ENCODE measurements at places on chromosomes 1 and 21.
A peak's percentile ranks its signal among the peaks of the same experiment; 100 is the strongest.

DNA sequence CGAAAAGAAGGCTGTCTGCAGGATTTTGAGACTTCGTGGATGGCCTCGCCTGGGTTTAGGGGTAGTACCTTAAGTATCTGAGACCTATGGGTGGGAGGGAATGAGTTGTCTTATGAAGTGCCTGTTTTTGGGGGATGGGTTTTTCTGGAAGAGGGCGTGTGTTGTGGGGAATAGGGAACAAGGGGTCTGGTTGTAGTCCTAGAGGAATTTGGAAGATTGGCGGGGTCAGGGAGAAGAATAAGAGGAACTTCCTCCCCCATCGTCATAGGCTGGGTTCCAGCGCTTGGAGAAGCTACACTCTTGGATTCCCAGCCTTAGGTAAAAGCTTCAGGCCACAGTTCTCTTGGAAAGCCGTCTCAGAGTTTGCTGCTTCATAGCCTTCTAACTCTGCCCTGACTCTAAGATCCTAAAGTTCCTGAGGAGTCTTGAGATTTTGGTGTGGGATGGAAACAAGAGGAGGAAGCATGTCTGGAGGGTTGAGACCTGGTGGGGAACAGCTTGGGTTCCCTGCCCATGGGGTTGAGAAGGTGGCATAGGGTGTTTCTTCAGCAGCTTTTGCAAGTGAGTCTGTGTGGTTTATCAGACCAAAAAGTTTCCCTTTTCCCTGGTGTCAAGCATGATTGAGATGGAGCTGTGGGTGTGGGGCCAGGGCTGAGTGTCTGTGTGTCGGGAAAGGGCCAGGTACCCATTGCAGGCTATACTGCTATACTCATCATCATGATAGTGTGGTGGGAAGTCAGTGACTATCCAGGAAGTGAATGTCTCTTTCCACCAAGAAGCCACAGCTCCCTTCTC lies 1.8 kb downstream of the VANGL2 start:
- no peak for DNase-seq

GRCh38 chr1:184075055-184076029 lies 23.8 kb downstream of the TSEN15 start:
- no peak for DNase-seq

DNA sequence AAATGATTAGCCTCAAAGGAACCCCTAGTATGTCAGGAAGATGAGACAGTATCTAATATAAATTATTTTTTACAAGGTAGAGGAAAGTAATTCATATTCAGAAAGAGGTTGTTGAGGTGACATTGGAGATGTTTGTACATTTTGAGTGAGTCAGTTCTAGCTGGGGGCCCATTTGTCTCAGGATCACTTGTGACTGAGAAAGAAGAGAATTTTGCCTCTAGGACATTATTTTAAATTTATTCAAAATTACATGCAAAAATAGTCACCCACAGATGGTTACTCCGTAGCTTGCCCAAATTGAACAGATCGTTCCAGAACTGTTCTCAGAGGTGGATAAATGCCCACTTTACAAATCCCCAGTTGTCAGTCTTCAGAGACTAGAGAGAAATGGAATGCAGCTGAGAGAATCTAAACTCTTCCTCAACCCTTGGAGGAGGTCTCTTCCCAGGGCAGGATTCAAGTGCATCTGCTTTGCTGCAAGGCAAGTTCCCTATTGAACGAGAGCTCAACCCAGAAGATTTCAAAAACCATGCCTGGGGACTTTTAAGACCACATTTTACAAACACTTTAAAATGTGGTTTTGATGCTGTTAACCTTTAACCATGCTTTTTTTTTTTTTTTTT lies 987.8 kb upstream of the ADAMTS5 start:
- peak; percentile 21 for DNase-seq

DNA sequence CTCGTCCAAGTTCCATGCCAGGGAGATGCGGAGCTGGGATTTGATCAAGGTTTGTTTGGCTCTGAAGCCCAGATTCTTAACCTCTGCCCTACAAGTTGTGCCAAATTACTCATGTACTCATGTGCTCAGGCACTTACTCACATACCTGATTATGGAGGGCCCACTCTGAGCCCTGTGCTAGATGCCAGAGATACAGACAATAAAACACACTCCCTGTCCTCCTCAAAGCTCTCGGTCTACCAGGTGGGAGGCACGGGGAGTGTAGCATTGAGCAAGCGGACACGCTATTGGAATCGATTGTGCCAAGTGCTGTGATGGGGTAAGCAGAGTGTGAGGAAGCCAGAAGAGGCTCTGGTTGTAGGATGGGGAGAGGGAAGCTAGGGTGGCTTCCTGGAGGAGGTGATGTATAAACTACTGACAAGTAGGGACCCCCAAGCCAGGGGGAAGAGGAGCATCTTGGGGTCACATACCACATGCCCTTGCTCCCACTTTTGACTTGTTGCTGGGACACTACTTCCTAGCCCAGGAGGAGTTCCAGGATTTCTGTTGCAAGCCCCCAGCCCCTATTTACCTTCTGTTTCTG lies 49.8 kb upstream of the IFNLR1 start:
- DNase-seq, result peak; percentile 54

- no peak for DNase-seq
Observed at GRCh38 chr1:221712776-221713431, 29.0 kb downstream of the DUSP10 start.

GRCh38 chr1:41812051-41812450 lies 106.7 kb downstream of the HIVEP3 start:
- DNase-seq, result peak; percentile 32

GRCh38 chr21:33449616-33450015 lies 30.2 kb downstream of the TMEM50B start:
- no peak for DNase-seq

DNA sequence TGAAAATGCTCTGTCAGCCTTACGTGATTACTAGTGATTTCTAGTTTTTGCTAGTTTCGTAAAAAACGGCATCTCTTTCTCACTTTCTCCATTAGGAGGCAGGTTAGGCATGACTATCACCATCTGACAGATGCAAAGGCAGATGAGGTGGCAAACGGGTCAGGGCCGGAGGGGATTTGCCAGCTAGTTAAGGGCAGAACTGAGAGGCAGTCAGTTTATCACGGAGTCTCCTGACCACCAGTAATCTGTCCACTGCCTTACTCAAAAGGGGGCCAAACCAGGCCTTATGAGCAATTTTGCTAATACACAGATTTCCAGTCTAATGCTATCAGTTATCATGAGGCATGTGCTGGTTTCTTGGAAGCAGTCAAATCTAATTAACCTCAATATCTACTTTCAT lies 159.3 kb downstream of the TSEN15 start:
- no peak for DNase-seq

DNA sequence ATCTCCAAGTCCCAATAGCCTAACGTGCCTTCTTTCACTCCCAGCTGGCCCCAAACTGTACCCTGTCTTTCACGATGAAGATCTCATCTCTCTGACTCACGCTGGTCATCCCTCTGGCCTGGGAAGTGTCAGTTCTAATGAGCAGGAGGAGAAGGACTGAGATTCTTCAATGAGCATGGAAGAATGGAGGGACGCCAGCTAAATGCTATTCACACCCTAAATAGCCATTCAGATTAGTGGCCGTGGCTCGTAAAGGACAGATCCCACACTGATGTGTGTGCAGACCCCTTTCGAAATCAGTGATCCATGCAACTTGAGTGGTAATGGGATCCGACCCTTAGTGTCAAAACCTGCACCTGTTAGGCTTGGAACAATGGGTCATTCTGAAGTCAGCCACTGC lies 75.9 kb upstream of the SMYD2 start:
- DNase-seq, result no peak

DNA sequence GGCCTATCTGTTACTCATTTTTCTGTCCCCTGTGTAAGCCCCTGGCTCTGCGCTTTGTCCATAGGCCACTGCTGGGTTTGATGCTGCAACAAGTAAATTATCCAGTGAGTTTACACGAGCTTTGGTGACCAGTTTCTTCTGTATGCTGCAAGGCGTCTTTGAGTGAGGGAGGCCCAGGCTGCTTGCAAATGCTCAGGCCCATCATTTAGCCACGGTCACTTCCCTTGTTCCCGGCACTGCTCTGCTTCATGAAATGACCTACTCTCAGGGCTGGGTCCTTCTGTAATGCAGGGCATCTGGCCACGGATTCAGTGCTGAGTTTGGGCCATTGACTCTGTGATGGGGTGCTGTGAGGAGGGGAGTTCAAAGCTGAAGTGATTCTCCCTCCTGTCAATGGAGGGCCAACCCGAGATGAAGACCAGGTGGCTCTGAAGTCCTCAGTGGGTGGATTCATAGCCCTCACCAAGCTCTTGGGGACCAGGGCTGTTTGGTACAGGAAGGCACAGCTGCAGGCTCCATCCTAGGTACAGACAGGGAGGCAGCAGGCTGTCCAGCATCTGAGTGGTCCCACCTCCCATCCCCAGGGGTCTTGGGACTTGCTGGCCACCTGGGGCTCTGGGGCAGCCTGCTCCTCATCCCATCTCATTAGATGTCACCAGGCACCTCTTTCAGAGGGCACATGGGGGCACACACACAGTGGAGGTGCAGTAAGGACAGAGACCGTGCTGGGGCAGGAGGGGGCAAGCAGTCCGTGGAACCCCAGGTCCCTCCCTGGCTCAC lies 21.7 kb downstream of the LHX4 start:
- no peak for DNase-seq

- no peak for DNase-seq
Observed at GRCh38 chr1:41936107-41936506, 17.4 kb upstream of the HIVEP3 start.

DNA sequence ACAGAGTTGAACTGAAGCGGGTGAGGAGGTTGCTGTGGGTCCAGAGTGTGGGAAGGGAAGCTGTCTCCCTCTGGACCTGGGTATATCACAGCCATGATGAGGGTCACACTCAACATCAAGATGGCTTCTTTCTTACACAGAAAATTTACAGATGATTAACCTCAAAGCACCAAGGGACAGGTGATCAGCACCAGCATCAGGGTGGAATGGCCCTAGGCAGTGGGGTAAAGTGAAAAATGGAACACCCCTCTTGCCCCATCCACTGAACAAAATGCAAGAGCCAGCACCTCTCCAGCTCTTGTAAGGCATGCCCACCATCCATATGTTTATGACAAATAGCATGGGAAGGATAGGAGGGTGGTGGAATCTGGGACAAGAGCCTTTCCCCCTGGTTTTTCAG lies 40.3 kb downstream of the HSD3B1 start:
- DNase-seq, result no peak

DNA sequence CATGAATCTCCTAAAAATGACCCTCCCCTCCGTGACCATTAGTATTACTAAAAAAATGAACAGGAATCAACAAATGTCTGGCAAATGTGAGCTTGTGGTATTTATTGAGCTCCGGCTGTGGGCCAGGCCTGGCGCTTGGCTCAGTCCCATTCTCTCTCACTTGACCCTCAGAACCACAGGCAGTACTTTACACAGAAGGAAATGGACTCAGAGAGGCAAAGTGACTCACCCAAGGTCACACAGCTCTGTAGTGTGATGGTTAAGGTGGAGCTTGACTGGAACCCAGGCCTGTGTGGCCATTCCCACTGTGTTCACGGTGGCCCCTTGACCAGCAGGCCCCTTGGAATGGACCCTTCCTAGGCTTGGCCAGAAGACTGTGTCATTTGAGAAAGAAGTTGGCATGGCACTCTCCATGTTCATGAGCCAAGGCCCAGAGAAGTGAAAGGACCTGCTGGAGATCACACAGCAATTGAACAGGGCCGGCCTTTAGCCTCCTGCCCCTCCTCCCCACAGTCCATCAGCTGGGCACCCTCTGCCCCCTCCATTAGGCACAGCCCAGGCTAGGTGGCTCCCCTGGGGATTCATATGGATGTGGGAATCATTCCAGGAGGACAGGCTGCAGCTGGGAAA lies 32.1 kb downstream of the FAM151A start:
- DNase-seq, result no peak

DNA sequence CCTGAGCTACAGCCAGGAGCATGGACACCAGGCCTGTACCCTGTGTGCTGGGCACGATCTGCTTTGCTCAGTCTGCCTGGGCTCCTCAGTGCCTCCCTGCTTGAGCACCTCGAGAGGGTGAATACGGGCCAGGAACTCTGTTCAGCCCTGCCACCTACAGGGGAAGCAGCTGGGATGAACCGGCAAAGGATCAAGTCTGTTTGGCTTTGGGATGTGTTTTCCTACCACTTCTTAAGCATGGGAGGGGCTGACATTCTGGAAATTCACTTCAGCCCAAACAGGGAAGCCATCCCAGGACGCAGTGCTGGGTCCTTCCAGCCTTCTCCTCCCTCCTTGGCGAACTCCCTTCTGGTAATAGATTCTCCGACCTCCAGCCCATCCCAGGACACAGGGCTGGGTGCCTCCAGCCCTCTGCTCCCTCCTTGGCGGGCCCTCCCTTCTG lies 55.8 kb upstream of the SELENON start:
- DNase-seq, result no peak

- no peak for DNase-seq
Observed at GRCh38 chr1:34060901-34061415, 104.1 kb downstream of the CSMD2 start.

- no peak for DNase-seq
Observed at GRCh38 chr21:42455196-42455595, 40.8 kb downstream of the RSPH1 start.

- DNase-seq, result no peak
Observed at GRCh38 chr1:47664356-47664755, 226.5 kb downstream of the FOXD2 start.

- no peak for DNase-seq
Observed at GRCh38 chr1:10189659-10190058, 20.7 kb upstream of the KIF1B start.

GRCh38 chr1:163544441-163544840 lies 222.7 kb downstream of the NUF2 start:
- DNase-seq, result no peak

DNA sequence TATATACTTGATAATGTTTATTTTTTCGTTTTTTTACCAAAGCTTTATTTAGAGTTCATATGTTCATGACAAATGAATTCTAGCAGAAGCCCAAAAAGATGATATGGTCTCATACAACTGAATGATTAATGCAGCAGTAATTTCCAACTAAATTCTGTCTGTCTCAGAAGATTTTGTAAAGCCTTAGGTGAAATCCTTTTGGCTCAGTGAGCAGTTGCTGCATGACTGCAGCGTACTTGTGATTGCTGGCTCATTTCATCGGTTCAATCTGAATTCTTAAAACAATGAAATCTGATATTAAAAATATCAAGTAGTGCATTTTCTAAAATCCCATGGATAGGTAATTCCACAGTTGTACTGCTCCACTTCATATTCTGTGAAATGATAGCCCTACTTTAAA lies 73.2 kb downstream of the AK5 start:
- DNase-seq, result no peak

DNA sequence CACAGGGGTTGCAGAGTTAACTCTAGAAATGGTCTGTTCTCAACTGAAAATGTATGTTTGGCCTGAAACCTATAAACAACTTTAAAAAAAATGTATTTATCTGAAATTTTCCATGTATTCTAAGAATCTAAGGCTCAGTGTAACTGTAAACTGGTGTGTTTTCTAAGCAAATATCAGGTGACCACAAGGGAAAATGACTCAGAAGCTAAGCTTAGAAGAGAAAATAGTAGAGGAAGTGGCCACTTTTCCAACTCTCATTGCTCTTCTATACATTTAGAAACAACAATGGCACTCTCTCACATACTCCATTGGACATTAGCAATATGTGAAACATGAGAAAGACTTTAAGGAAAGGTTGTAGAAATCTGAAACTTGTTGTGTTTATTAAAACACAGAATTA lies 7.5 kb downstream of the TNFSF18 start:
- DNase-seq, result no peak
